ENCODE measurements at places on chromosomes 7 and 10. TPM values are rescaled to one million over a fixed set of nuclear protein-coding genes. Genes with fewer than 3 reads are reported as not detected.

The AUTS2 gene
- 89.5 TPM for total RNA-seq

DNA sequence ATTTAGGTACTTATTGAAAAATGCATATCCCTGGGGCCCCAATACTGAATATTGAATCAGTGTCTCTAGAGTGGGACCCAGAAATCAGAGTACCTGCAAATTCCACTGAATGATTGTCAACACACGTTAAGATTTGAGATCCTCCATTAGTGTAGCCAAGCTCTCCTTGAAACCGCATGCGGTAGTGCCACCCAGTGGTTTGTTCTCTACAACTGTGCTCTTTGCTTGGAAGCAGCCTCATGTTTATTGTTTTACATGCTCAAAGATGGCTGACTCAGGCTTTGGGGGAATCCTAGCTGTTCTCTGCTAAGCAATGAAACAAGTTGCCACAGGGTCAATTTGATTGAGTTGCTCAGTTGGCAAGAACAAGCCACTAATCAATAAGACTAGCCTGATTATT, 340.2 kb upstream of the CELF2 start:
- no peaks in the 10 kb centered on the region for H3K36me3 ChIP-seq
- no peaks in the 10 kb centered on the region for H3K4me1 ChIP-seq
- no peak for DNase-seq
- H3K27me3 ChIP-seq: peaks cover 19% of the 10 kb centered on the region

The ABCA13 gene
- not detected for total RNA-seq

The SEMA3D gene
- total RNA-seq: 0.12 TPM

DNA sequence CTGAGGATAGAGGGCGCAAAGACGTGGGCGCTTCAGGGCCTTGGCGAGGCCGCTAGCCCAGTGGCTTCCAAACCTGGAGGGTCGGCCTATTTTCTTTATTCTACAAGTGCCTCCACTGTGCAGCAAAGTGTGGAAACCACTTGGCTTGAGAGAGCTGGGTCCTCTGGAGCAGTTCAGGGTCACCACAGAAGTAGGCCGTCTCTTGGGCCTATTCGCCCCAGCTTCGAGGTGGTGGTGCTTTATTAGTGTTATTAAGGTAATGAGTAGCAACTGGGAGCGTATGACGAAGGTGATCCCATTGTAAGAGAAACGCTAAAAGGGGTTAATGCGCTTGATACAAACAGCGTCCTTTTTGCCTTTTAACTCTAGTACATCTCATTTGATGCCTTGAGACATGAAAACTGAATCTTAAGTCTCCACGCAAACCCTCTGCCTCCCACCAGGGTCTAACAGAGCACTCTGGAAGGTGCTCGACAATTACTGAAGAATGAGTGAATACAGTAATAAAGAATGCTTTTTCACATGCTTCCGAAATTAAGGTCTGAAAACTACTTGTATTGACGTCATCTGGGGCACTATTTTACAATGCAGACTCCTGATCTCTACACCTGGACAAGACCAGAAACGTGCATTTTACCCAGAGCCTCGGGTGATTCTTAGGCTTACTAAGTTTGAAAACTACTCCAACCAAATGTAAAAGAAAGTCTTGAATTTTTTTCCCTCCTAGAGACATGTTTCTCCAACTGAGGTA, 647 bp upstream of the GSAP start:
- peak overlapping the region; percentile 80 for H3K4me3 ChIP-seq
- DNase-seq: no peak
- peak overlapping the region; percentile 29 for H3K27ac ChIP-seq
- H3K4me1 ChIP-seq: peaks cover 11% of the 10 kb centered on the region
- H3K27me3 ChIP-seq: no peaks in the 10 kb centered on the region

The AMZ1 gene
- total RNA-seq: 0.76 TPM

- H3K36me3 ChIP-seq: no peaks in the 10 kb centered on the region
- H3K27me3 ChIP-seq: peaks cover 6% of the 10 kb centered on the region
- H3K27ac ChIP-seq: no peak overlapping the region
- no peaks in the 10 kb centered on the region for H3K4me1 ChIP-seq
Measured at GRCh38 chr7:35389636-35390035, 135.7 kb upstream of the TBX20 start.

- H3K4me3 ChIP-seq: no peak overlapping the region
- no peaks in the 10 kb centered on the region for H3K36me3 ChIP-seq
- no peaks in the 10 kb centered on the region for H3K4me1 ChIP-seq
- H3K27me3 ChIP-seq: peaks cover 23% of the 10 kb centered on the region
- no peak for DNase-seq
Measured at GRCh38 chr7:133091943-133092464, 10.1 kb upstream of the CHCHD3 start.

GRCh38 chr7:30771880-30772425, 736 bp downstream of the MINDY4 start:
- H3K36me3 ChIP-seq: no peaks in the 10 kb centered on the region
- H3K27ac ChIP-seq: peak overlapping the region; percentile 79
- peaks cover 7% of the 10 kb centered on the region for H3K27me3 ChIP-seq
- peaks cover 5% of the 10 kb centered on the region for H3K4me1 ChIP-seq
